ENCODE measurements at places on chromosomes 7 and 10.

DNA sequence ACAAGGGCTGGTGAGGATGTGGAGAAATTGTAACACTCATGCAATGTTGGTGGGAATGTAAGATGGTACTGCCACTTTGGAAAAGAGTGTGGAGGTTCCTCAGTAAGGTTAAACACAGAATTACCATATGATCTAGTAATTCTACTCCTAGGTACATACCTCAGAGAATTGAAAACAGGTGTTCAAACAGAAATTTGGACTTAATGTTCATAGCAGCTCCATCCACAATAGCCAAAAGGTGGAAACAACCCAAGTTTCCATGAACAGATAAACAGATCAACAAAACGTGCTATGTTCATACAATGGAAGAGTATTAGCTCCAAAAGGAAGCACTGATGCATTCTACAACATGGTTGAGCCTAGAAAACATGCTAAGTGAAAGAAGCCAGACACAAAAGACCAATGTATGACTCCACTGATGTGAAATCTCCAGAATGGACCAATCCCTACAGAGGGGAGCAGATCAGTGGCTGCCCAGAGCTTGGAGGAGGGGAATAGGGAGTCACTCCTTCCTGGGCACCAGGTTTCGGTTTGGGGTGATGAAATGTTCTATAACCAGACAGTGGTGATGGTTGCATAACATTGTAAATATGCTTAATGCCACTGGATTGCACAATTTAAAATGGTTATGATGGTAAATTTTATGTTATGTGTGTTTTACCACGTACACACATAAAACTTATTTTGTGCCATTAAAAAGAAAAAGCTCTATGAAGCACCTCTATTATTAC lies 5.7 kb upstream of the WDR86 start:
- no peak for DNase-seq

GRCh38 chr7:45342236-45342635 lies 184.6 kb downstream of the RAMP3 start:
- no peak for DNase-seq

- DNase-seq = no peak
These were observed 51.0 kb upstream of the TRIM8 start for GRCh38 chr10:102593074-102593803.

- DNase-seq = no peak
These were observed 15.5 kb upstream of the STEAP4 start for GRCh38 chr7:88322151-88322550.

- DNase-seq = no peak
These were observed 645.0 kb upstream of the GALNT17 start for GRCh38 chr7:70486977-70487376.

- DNase-seq = no peak
These were observed 52.1 kb downstream of the ADRB1 start for GRCh38 chr10:114095559-114096337.

DNA sequence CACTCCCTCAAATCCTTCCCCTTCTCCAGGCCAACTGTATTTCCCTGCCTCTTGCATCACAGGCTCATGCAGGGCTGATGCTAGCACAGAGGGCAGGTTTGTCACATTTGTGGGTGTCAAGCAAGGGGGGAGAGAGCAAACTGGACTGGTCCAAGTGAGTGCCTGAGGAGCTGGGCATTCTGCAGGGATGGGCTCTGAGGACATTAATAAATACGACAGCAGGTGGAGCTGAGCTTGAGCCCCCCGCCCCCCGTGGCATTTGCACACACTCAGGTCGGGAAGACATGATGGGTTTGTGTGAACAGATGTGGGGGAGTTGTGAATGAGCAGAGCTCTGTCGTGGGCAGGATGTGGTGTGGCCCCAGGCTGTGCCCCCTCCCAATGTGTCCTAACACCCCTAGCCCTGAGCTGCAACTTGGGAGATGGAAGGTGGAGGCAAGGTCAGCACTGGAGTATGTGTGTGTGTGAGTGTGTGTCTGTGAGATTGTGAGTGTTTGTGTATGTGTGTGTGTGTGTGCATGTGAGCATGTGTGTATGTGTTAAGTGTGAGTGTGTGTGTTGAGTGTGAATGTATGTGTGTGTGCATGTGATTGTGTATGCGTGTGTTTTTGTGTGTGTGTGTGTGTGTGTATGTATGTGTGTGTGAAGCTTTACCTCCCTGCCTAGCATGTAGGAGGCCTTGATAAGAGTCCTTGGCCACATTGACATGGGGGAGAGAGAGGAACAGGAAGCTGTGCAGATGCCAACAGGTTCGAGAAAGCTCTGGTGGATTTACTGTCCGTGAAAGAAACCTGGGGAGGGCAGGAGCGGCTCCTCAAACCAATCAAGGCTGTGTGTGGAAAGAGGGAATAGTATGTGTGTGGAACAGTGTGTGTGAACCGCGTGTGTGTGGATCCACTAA lies 9.1 kb downstream of the RASSF4 start:
- no peak for DNase-seq

- DNase-seq = no peak
These were observed 287.1 kb upstream of the C7orf33 start for GRCh38 chr7:148303295-148304082.

DNA sequence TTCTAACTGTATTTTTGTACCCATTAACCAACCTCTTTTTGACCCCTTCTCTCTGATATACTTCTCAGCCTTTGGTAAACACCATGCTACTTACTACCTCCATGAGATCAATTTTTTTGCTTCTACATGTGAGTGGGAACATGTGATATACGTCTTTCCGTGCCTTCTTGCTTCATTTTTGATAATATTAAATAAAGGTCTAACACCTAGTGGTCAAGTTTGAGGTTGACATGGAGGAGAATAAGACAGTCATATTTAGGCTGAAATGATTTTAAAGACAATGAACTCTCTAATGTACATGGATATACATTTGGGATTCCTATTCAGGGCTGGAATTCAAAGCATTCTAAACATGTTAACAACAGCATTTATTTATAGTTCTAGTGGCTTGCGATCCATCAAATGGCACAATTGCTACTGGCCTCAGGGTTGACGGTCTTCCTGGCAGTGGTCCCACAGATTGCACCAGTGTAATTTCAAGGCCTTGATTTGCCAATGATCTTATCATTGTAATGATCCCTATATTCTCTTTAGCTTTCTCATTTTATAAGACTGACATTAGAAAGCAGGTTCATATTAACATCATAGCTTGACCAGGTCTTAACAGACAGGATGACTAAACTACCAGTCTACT lies 315.9 kb upstream of the ETV1 start:
- DNase-seq = peak; percentile 3

DNA sequence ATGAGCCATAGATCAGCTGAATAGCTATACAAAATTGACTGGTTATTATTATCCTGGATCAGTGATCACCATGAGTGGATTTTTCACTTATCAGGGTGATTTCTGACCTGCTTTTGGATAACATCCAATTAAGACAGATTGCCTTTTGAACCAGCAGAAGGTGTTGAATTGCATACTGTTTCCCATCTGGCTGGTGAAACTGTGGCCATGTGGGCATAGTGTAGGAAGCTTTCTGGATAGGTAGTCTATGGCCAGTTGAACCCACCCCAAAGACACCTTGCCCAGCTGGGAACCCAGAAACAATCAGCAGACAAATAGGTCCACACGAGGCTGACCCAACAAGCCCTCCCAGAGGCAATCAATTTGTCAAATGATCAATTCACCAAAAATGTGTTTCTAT lies 29.3 kb downstream of the DNAJC12 start:
- DNase-seq = no peak

DNA sequence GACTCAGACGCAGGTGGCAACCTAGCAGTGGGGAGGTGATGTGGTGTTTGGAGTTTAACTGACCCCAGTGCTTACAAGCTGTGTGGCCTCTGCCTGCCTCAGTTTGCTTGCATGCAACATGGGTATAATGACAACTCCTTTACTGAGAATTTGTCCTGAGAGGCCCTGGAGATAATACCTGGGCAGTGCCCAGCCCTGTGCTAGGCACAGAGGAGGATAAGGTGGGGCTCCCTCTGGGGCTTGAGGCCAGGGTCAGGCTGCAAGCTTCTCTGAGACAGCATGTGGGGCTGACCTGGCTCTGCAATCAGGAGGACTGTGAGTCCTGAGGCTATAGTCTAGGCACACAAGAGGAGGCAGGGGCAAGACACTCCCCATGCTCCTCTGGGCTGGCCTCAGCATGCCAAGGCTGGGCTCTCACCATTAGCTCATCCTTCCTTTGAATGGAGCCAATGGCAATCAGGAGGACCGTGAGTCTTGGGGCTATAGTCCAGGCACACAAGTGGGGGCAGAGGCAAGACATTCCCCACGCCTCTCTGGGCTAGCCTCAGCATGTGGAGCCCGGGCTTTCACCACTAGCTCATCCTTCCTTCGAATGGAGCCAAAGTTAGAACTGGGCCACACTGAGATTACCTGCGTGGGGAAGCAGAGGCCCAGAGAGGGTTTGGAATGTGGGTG lies 147.9 kb downstream of the RPS24 start:
- no peak for DNase-seq

DNA sequence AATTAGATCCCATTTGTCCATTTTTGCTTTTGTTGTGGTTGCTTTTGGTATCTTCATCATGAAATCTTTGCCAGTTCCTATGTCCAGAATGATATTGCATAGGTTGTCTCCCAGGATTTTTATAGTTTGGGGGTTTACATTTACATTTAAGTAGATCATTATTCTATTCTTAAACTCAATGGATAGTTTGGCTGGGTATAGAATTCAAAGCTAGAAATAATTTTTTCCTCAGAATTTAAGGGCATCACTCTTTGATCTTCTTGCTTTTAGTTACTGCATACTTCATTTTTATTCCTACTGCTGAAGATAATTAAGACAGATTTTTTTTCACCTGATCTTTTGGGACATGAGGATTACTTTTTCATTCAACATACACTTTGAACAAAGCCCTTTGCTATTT lies 29.8 kb downstream of the SFR1 start:
- no peak for DNase-seq

- DNase-seq = no peak
These were observed 29.8 kb upstream of the PURB start for GRCh38 chr7:44914992-44915607.

DNA sequence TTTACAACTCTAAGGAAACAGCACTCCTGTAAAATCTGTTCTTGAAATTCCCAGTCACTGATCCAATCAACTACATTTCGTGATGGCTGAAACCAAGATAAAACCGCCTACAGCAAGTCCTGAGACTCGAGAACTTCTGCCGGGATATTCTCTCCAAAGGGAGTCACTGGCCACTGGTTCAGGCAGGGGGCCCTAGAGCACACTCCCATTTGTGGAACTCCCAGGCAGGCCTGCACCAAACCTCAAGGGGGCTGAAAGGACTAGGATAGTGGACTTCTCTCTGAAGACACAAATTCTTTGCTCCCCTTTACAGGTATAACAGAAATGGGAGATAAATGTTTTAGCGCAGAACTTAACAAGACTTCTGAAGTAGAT lies 16.3 kb downstream of the CYTH3 start:
- DNase-seq = no peak

- DNase-seq = no peak
These were observed 509.3 kb downstream of the SORCS3 start for GRCh38 chr10:105150259-105150880.

- no peak for DNase-seq
These were observed 37.1 kb downstream of the MAD1L1 start for GRCh38 chr7:2195400-2196246.

- no peak for DNase-seq
These were observed 27.3 kb downstream of the UBE2H start for GRCh38 chr7:129925416-129926002.

GRCh38 chr10:93261961-93262610 lies 188.4 kb downstream of the CYP26A1 start:
- no peak for DNase-seq

- no peak for DNase-seq
These were observed 40.0 kb downstream of the VOPP1 start for GRCh38 chr7:55532150-55532917.

GRCh38 chr7:42981601-42982000 lies 49.4 kb downstream of the MRPL32 start:
- no peak for DNase-seq

- no peak for DNase-seq
These were observed 274.4 kb upstream of the YAE1 start for GRCh38 chr7:39291628-39292410.

DNA sequence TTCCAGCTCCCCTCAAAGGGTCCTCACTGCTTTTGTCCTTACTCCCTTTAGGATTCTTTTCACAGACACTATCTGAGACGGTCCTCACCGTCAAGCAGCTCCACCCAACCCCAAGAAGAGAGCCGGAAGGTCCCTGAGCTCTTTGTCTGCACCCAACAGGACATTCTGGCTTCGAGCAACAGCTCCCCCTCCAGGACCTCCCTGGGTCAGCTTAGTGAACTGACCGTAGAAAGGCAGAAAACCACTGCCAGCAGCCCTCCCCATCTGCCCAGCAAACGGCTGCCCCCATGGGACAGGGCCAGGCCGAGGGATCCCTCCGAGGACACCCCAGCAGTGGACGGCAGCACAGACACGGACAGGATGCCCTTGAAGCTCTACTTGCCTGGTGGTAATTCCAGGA lies 19.9 kb downstream of the MINDY4 start:
- DNase-seq = no peak

DNA sequence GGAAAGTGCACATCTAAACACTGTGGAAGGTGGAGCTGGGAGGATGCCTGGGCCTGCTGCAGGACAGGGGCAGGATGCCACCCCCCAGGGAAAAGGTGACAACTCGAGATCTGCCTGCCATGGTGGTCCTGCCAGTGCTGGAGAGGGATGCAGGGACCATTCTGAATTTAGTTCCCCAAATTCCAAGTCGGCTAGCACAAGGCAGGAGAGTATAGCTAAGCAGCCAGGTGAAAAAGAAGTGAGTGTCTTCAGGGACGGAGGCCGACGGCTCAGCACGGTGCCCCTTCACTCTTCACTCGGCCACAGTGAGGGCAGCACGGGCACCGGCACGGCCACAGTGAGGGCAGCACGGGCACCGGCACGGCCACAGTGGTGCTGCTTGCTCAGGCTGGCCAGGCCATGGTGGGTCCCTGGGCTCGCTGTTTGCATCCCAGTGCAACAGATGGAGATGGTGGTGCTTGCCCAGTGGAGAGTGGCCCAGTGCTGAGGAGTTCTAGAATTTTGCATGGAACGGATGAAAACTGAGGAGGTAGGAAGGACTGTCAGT lies 161.3 kb upstream of the SHH start:
- no peak for DNase-seq

GRCh38 chr7:82572195-82572880 lies 128.8 kb upstream of the CACNA2D1 start:
- DNase-seq = peak; percentile 76

DNA sequence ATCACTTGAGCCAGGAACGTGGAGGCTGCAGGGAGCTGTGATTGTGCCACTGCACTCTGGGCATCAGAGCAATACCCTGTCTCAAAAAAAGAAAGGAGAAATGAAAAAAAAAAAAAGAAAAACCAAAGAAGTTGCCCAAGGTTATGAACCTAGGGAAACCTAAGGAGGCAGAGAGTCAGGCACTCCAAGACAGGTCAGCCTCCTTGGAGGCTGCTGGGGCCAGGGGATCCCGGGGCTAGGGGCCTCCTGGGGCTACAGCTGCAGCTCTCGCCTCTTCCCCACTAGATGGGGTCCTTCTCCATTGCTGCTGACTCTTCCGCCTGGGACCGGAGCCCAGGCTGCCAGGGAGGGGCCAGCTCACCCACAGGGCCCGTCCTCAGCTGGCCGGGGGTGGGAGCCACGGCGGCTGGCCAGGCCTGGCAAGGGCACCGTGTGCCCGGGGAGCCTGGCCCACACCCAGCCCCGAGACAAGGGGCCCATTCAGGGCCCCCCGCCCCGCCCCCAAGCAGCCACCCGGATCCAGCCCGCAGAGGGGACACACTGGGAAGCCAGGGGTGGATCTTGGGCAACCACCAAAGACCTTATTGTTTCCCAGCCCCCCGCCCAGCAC lies 1.7 kb upstream of the SPACDR start:
- DNase-seq = no peak

All from HCT116 (cell line).